ENCODE measurements at places on chromosomes 16 and 17.

DNA sequence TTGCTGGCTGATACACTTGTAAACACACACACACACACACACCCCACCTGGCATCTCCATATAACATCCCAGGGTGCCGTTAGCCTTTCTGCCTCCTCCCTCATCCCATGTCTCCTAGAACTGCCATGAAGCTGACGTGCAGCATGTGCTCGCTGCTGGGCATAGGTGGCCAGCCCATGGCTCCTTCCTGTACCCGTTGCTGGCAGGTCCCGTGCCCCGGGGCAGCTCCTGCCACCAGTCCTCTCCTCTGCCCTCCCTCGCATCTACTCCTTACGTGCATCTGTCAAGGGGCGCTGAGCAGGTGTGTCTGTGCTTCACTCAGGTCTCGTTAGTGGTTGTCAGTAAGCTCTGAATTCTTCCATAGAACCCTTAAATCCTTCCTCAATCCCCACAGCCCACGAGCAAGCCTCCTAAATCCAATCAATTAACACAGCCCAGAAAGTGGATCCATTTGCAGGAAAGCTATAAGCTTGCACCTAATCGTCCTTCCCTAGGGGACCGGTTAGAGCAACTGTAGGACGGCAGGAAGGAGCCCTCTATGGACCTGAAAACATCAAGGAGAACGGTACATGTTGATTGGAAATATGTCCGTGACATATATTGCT is 218.1 kb upstream of the FOXF1 start:
- no peak for DNase-seq

- DNase-seq: no peak
Measured at GRCh38 chr16:24652803-24653202, 76.6 kb upstream of the TNRC6A start.

- DNase-seq: no peak
Measured at GRCh38 chr16:84656649-84657048, 8.3 kb downstream of the KLHL36 start.

DNA sequence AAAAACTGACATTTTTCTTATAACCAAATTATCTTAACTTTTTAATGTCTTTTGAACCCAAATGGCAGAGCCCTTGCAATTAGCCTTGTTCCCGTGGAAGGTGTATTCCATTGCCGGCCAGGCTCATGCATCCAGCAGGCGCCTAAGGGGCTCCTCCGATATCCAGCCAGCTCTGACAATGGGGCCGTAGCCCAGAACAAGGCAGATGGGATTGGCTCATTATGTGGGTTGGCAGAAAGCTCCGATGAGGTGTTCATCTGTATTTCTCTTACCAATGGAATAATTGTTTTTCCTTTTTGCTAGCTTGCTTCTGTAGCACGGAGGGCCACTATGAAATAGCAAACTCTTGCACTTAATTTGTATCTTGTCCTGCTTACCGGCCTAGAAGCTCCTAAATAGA is 208.2 kb upstream of the CHMP6 start:
- no peak for DNase-seq

DNA sequence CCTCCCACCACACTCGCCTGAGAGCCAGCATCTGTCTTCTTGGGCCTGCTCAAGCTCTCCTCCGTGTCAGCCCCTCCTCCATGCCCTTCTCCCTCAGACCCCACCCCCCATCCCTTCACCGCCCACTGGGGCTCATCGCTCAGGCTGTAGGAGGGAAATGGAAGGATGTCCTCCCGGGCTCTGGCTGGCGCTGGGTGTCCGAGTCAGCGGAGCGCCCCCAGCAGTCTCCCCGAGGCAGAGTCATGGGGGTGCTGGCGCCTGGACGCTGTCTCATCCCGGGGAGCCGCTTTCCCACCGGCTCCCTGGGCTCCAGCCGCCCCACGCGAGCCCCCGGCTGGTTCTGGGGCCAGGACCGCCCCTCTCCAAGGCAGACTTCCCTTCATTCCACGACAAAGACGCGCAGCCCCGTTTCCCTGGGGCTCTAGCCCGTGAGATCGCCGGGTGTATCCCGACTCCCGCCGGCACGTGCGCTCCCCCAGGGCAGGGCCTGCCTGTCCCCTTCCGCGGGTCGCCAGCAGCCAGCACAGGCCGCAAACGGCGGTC is 428 bp upstream of the ANTKMT start:
- peak; percentile 87 for DNase-seq

GRCh38 chr16:22890976-22891375 is 77.0 kb downstream of the HS3ST2 start:
- peak; percentile 30 for DNase-seq

DNA sequence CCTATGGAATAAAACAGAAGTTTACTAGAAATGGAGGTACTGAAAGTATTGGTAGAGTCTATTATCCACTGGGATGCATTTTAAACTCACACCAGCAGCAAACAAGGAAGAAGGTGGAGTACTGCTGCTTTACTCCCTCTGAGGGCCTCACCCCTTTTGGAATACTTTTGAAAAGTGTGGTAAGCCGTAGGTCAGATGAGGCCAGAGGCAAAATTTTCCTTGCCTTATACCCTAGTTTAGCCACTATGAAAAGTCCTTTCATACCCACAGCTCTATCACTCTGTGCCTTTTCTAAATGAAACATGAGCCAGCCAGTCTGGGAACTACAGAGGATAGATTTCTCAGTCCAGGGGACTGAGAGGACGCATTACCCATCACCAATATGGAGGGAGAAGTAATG is 14.0 kb downstream of the GDE1 start:
- DNase-seq: no peak

DNA sequence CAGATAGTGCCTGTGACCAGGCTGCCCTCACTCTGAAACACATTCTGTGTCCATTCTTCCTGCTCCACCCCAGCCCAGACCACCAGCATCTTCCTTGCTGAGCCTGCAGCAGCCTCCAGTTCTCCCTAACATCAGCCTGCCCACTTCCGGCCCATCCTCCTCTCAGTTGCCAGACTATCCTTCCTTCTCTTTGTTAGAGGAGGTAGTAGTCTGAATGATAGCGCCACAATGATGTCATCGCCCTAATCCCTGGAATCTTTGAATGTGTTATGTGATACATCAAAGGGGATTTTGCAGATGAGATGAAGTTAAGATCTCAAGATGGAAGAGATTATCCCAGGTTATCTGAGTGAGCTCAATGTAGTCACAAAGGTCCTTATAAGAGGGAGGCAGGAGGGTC is 3.2 kb upstream of the ZDHHC1 start:
- peak; percentile 57 for DNase-seq
